ENCODE measurements at places on chromosomes 5 and 9.
A peak's percentile ranks its signal among the peaks of the same experiment; 100 is the strongest.

DNA sequence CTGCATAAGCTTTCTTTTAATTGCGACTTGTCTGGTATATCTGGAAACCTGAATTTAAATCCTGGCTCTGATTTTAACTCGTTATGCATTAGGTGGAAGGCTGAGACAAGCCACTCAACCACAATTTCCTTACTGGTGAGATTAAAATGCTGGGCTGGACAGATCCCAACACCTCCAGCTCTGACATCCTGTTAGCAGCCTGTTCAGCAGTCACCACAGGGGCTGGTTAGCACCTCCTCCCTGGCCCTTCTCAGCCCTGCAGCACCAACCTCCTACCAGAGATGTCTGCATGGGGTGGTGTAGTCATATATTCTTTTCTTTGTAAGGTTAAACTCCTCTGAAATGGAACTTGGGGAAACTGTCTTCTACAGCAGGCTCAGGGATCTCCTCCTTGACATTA, 156.5 kb upstream of the NFIL3 start:
- no peak for DNase-seq

DNA sequence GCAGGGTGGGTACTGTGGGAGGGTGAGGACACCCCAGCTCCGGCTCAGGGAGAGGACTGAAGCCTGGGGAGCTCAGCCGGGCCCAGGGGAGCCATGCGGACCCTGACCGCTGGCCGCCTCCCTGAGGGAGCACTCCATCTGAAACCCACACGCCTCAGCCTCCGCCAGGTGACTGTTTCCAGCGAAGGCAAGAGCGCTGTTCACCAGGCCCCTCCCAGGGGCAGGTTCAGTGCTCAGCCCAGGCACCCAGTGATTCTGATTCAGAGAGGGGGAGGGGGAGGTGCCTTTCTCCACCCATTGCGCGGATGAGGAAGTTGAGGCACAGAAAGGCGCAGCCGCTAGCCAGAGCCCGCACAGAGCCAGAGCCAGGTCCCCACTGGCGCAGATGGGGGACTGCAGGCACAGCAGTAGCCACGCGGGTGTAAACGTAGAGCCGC, 27.0 kb downstream of the ADGRD2 start:
- DNase-seq, result no peak

DNA sequence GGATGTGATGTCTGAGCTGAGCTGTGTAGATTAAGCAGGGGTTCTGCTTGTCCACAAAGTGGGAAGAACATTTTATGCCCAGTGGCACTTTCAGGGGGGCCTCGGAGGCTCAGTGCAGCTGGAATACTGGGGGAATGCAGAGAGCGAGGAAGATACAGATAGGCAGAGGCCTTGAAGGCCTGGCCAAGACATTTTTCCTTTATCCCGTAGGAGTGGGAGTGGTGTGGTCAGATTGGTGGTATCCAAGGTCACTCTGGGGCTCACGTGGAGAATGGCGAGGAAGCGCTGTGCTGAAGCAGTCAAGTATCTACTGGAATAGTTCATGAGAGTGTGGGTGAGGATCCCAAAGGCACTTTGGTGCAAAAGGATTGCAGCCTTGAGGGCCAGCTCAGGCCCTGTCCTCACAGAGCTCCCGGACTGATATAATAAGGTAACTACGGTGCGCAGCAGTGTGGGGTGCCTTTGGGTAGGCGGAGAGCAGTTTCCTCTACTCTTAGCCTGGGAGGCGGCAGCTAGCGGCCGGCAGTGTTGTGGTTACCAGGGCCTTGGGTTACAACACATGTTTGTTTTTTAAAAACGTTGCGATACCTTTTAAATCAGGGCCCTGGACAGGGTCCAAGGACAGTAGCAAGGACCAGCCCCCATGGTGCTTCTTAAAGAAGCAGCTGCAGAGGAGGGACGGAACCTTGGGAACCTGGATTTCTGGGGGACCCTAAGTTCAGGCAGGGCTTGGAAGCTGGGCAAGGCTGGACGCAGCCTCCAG, 10.8 kb upstream of the CCDC69 start:
- DNase-seq, result no peak

DNA sequence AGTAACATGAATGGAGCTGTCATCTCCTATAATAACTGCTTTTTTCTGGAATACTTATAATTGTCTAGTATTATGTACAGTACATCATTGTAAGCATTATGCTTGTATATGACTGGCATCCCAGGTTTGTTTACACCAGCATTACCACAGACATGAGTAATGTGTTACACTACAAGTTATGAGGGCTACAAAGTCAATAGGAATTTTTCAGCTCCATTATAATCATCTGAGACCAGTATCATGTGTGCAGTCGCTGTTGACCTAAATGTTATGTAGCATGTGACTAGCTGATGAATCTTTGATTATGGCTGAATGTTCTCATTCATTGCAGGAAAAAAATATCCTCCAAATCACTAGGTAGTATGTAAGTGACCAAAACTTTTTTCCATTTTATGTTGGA, 2.2 kb downstream of the ZCCHC9 start:
- no peak for DNase-seq

DNA sequence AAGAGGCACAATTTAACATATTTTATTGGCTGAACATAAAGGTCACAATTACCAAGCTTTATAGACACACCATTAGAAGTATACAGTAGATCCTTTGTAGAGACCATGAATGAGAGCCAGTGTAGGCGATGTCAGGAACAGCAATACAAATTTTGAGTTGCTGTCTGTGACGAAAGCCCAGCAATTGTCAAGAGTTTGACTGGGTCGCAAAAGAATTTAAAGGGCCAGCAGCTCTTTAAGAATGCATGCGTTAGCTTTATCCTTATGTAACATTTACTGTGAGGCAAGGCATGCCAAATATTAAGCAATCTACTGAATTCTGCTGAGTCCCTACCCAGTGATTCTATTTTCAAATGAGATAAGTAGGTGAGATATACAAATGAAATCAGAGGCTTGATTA, 236.9 kb downstream of the ARRDC3 start:
- no peak for DNase-seq

- no peak for DNase-seq
These were observed 31.4 kb downstream of the ANKRD33B start for GRCh38 chr5:10595293-10595671.

GRCh38 chr9:123318202-123318601, 37.8 kb upstream of the CRB2 start:
- DNase-seq, result no peak

- DNase-seq, result peak; percentile 44
These were observed 30.2 kb downstream of the SREK1 start for GRCh38 chr5:66174338-66174737.

DNA sequence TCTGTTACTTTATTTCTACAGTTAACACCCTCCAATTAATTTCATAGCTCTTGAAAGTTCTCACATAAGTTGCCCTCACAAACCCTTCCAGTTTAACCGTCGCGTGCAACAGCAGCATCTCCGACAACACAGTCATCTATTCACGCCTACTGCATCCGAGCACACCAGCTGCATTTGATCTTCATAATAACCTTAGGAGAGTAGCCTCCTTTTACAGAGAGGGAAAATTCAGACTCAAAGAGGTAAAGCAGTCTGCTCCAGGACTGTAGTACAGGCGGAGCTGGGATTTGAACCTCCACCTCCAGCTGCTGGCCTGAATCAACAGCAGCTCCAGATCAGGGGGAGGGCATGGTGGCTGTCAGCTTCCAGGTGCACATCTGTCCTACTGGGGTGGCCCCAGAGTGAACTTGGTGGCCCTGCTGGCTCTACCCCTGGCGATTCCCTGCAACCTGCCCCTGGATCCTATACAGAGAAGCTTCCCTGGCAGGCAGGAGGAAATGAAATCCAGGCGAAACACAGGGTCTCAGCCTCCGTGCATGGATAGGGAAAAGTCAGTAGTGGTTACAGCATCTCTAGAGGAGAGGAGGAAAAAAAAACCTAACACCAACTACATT, 71.6 kb upstream of the UNC5A start:
- DNase-seq, result no peak

DNA sequence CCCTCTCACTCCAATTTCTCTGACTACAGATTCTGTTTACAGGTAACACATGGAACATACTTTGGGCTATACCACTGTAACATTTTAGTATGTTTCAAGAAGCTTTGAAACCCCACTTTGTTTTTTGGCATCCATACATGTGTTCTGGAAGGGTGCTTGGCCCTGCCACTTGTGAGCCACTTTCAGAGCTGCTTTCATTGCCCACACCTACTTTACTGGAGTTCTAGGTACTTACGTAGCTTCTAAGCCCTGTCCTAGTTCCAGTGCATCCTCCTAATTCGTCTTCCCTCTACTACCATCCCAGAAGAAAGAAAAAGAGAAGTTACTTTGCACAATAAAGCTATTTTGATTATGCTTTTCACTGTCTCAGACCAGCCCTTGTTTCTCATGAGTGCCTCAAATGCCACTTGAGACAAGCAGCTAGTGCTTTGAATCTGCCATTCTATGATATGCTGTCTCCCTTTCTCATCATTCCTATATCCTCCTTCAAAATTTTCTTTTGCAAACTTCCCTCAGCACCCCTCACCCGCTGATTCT, 26.5 kb upstream of the C5orf47 start:
- DNase-seq, result no peak

DNA sequence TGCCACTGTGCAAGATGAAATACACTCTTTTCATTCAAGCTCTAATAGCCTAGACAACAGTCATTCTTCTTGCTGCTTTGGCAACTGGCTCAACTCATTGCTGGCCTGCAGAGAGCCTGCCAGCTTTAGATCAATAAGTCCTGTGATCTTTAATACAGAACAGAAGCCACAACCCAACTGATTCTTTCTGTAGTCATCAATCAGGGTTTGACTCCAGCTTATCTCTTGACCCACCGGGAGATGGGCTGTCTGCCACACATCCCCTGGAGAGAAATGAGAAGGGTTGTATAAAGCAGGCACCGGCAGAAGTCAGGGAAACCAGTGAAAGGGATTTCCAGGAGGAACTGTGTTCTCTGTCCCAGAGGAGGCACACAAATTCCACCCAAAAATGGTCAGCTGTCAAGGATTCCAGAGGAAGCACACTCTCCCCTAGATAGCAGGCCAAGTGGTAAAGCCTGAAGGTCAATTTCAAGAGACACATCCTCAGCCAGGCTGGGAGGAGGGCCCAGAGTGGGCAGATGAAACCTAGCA, 24.5 kb downstream of the LHFPL2 start:
- peak; percentile 17 for DNase-seq

DNA sequence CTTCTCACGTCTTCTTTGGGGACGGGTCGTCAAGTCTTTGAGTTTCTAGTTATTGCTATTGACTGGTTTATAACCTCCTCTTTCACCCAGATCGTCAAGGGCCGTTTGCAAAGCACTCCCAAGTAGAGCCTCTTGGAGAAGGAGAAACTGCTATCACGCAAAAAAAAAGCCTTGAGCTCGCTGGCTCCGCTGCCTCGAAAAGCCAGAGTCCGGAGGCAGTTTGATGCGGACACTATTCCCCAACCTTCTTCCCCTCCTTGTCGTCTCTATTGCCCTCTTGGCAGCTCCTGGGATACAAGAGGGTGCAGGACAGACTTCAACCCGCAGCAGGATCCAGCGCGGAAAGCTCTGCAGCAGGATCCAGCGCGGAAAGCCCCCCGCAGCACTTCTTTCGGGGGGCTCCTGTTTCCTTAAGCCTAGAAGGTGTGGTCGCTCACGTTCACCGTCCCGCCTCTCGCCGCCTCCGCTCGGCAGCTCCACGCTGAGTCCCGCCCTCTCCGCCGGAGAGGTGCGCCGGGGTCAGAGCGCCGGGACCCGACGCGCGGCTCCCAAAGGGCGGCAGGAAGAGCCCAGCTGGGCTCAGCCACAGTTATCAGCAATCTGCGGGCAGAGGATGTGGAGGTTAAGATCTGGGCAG, at the start of gene PCDHAC1:
Gene PCDHAC1 (plus strand): TSS at position 494 of the 637 bp plus-strand sequence. CDS start 594 bp downstream, outside the sequence.
- DNase-seq, result no peak

DNA sequence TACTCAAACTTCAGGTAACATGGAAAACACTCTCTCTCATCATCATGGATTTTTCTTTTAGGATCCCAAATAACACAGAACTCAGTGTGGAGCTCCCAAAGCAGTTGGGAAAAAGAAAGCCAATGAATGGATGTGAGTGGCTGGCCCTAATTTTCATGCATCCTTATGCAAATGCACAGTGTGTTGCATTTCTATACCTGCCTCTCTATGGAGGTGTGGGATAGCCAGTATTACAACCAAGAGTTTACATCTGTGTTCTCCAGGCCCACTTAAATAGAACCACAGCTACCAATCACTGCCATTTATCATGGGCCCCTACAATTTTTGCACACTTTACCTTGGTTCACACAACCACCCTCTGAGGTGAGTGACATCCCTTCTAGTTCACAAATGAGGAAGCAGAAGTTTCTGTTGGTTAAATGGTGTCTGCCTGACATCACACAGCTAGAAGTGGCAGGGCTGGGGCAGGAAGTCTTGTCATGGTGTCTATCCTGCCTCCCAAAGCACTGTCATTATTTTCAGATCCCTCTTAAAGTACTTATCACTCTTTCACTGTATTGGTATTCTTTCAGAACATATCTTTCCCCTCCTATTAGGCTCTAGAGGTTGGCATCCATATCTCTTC, 17.3 kb downstream of the MAMDC2 start:
- no peak for DNase-seq

DNA sequence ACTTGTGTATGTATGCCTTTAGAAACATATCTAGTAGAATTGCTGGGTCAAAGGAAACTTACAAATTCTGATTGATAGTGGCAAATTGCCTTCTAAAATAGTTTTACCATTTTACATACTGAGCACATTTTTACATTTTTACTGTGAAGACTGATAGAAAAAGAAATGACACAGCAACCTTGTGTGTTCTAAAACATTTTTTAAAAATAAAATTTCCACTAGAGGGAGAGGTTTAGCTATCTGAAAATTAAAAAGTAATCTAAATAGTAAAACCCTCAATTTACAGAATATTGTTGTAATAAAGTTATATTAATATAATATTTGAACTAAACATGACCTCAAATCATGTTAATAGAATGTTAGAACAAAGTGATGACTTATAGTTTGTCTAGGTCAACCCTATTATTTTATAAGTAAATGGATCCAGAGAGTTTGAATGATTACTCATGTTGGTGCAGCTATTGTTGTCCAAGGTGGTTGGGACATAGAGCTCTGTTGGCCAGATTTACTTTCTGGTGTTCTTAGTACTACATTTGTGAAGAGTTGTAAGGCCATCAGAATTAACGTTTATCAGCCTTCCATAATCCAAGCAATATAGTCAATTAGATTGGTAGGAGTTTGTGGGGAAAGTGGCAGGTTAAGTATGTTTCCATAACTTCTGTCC, 17.2 kb downstream of the CENPP start:
- no peak for DNase-seq

Data from putamen (tissue), 1 donor.